Ascending aorta (tissue), 2 donors: ENCODE measurements at places on chromosomes 6 and 20. TPM values are rescaled to one million over a fixed set of nuclear protein-coding genes. Genes with fewer than 3 reads are reported as not detected.

Gene STX11
- 29.5 TPM for total RNA-seq

Gene PCSK2
- total RNA-seq = not detected

Gene ADGRF1
- not detected for total RNA-seq

Gene RIPPLY2
- total RNA-seq = not detected

Gene WFDC12
- not detected for total RNA-seq

Gene PDYN
- total RNA-seq = not detected

Gene TEAD3
- total RNA-seq = 19.8 TPM

Gene TSPO2
- not detected for total RNA-seq

Gene TFEB
- total RNA-seq = 18.6 TPM

Gene HTR1E
- total RNA-seq = not detected

Gene VSX1
- total RNA-seq = not detected

Gene SRC
- total RNA-seq = 67.4 TPM

Gene CST4
- not detected for total RNA-seq

Gene MICB
- total RNA-seq = 0.11 TPM

Gene WASF1
- 0.53 TPM for total RNA-seq

Gene MCCD1
- total RNA-seq = not detected

Gene PTPRT
- 23.5 TPM for total RNA-seq

Gene IRAK1BP1
- total RNA-seq = 2.7 TPM

Gene LTA
- total RNA-seq = not detected

Gene ADTRP
- not detected for total RNA-seq

Gene ADGRB3
- total RNA-seq = 4.4 TPM

Gene LBP
- total RNA-seq = 18.8 TPM

Gene DSP
- 7.2 TPM for total RNA-seq

Gene NHLRC1
- total RNA-seq = 0.32 TPM

Gene B3GAT2
- not detected for total RNA-seq

Gene TNF
- total RNA-seq = 11.5 TPM

Gene DNMT3B
- total RNA-seq = 0.75 TPM

Gene UNC5CL
- 0.53 TPM for total RNA-seq

Gene RAET1G
- not detected for total RNA-seq

Gene MICA
- total RNA-seq = 19.2 TPM

Gene TCF21
- total RNA-seq = 0.32 TPM

Gene PCED1A
- 49.7 TPM for total RNA-seq

Gene RBL1
- 1.9 TPM for total RNA-seq

Gene SSR1
- total RNA-seq = 46.4 TPM
